Stimulated activated CD8-positive, alpha-beta memory T cell treated with anti-CD3 and anti-CD28 coated beads, Interleukin-7, amount 100 ng/mL, for 4 hours (primary cell): ENCODE measurements at places on chromosomes 6 and 20.

DNA sequence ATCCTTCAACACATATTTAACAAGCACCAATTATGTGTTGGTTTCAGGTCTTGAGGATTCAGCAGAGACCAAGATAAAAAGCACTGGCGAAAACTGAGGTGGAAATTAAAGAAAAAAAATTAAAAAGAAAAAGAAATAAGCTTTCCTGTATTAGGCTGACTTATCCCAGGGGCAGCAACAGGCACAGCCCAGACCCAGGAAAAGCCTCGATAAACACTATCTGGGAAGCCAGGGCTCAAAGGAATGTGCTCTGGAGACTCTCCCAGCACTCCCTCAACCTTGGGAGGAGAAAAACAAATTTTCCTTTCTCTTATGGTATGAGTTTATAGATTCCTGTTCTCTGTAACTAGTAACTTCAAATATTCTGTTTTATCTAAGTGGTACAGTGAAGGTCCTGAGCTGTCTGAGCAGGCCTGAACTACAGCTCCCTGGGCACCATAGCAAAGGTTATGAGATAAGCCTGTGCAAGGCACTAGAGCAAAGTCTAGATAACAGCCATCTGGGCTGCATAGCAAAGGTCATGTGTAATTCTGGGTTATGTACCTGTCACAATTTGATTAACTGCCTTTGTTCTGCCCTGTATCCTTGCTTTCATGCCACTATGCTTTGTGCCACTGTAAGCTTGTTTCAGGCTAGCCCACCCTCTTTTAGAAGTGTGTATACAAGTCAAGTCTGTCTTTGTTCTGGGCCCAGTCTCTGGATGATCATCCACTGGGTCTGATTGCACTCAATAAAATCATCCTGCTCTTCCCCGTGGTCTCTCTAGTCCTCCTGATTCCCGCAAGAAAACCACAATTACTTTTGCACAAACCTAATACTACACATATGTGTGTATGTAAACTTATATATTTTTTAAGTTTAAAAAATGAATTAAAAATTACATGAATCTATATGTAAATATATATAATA lies 54.0 kb downstream of the IL22RA2 start:
- no peak for DNase-seq

DNA sequence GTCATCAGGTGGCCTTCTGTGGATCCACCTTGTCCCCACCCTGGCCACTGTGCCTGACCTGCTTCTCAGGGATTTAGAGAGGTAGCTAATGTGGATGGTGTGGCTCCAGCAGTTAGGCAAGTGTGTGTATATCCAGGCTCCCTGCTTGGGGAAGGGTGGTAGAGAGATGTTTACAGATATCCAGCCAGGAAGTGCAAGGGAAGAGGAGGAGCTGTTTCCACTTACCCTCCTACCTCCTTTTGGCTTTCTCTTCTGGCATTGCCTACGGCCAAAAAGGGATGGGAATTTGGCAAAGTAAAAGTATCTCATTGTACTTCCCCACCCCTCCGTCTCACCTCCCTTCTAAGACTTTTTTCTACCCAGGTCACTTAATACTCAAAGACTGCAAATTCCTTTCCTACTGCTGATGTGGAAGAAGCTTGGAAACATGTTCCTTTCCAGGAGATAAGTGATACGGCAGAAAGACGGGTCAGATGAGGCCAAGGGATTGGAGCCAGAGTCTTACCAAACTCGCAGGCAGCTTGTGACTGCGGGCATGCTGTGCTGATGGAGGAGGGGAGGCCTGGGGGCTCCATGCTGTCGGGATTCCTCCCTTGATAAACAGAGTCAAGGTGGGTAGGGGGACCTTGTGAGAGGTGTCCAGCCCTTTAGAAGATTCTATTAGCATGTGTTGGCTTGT lies 253.4 kb downstream of the PRL start:
- no peak for DNase-seq

GRCh38 chr20:53124803-53125202 lies 152.6 kb downstream of the TSHZ2 start:
- DNase-seq = no peak

- DNase-seq = no peak
These were observed 36.5 kb downstream of the LAMP5 start for GRCh38 chr20:9550871-9551270.

DNA sequence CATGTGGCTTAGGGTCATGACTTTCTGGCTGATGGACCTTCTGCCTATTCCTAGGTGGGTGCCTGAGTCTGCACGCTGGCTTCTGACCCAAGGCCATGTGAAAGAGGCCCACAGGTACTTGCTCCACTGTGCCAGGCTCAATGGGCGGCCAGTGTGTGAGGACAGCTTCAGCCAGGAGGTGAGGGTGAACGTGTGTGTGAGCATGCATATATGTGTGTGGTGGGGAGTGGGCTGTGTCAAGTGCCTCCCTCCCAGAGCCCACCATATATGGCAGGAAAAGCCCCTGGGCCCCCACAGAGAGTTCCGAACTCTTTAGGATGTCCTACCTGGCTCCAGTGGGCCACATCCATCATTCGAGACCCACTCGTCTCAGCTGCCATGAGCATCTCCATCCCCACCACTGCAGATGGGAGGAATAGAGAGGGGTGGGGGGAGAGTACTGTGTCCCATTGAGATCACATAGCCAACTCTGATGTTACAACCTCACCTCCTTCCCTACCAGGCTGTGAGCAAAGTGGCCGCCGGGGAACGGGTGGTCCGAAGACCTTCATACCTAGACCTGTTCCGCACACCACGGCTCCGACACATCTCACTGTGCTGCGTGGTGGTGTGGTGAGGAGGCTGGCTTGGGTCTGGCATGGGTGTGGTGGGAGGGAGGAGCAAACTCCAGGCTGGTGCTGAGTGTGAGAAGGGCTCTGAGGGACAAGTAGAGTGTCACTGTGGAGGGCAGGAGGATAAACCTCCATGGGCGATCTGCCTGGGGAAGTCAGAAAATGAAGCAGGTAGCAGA lies 3.2 kb downstream of the SLC22A7 start:
- no peak for DNase-seq

GRCh38 chr6:161143663-161144430 lies 130.0 kb downstream of the AGPAT4 start:
- no peak for DNase-seq
